ENCODE measurements at places on chromosomes 5 and 9. TPM values are rescaled to one million over a fixed set of nuclear protein-coding genes. Genes with fewer than 3 reads are reported as not detected.

KLF4 gene
- total RNA-seq, result 2.2 TPM

SNX30 gene
- 29.7 TPM for total RNA-seq

SLC6A3 gene
- total RNA-seq, result not detected

MLANA gene
- not detected for total RNA-seq

ARL14EPL gene
- not detected for total RNA-seq

All from parietal lobe (tissue), 2 donors.